GM12878 (cell line): ENCODE measurements at places on chromosomes 7 and 10.

GRCh38 chr10:61765176-61766087, 102.7 kb downstream of the CABCOCO1 start:
- no peak overlapping the region for H3K27ac ChIP-seq
- no peaks in the 10 kb centered on the region for H3K4me1 ChIP-seq
- no peak overlapping the region for H3K4me3 ChIP-seq
- H3K27me3 ChIP-seq = no peaks in the 10 kb centered on the region

- peak overlapping the region; percentile 47 for H3K27ac ChIP-seq
- DNase-seq = no peak
- H3K36me3 ChIP-seq = peaks cover 22% of the 10 kb centered on the region
- no peaks in the 10 kb centered on the region for H3K27me3 ChIP-seq
Observed at GRCh38 chr10:72223743-72224101, 7.6 kb upstream of the ASCC1 start.

GRCh38 chr7:128458956-128459355, 3.3 kb downstream of the HILPDA start:
- peak; percentile 36 for DNase-seq
- peaks cover 29% of the 10 kb centered on the region for H3K4me1 ChIP-seq
- H3K27ac ChIP-seq = peak overlapping the region; percentile 60
- no peaks in the 10 kb centered on the region for H3K27me3 ChIP-seq
- H3K36me3 ChIP-seq = no peaks in the 10 kb centered on the region

GRCh38 chr7:98945852-98946251, 67.5 kb downstream of the TRRAP start:
- DNase-seq = no peak
- no peak overlapping the region for H3K27ac ChIP-seq
- H3K36me3 ChIP-seq = peaks cover 48% of the 10 kb centered on the region
- H3K4me1 ChIP-seq = no peaks in the 10 kb centered on the region

- no peaks in the 10 kb centered on the region for H3K36me3 ChIP-seq
- H3K4me3 ChIP-seq = no peak overlapping the region
- H3K27ac ChIP-seq = no peak overlapping the region
- no peaks in the 10 kb centered on the region; the same call in 1 of the 2 replicates for H3K27me3 ChIP-seq
- H3K4me1 ChIP-seq = peaks cover 13% of the 10 kb centered on the region
Observed at GRCh38 chr7:6615723-6616555, 529 bp downstream of the ZNF853 start.

GRCh38 chr7:50068026-50068425, 25.0 kb downstream of the ZPBP start:
- DNase-seq = no peak
- H3K36me3 ChIP-seq = no peaks in the 10 kb centered on the region
- H3K27ac ChIP-seq = no peak overlapping the region

DNA sequence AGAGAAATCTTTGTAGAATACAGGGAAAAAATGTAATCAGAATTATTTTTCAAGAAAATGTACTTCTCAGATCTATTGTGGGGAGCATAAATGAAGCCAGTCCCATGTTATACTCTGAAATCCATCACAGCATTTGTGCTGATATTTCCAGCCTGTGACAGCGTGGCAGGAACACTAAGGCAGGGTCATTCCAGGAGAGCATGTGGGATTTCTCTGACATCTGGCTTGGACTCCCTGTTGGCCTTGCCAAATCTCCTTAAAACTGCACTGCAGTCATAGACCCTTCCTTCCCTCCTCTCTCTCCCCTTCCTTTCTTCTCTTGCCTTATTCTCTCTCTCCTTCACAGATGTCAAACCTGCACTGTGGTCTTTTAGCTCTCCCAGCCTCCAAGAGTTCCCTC, 6.5 kb upstream of the TSPAN13 start:
- no peak overlapping the region for H3K4me3 ChIP-seq
- peaks cover 4% of the 10 kb centered on the region; the same call in 1 of the 2 replicates for H3K27me3 ChIP-seq
- H3K27ac ChIP-seq = no peak overlapping the region
- DNase-seq = no peak

DNA sequence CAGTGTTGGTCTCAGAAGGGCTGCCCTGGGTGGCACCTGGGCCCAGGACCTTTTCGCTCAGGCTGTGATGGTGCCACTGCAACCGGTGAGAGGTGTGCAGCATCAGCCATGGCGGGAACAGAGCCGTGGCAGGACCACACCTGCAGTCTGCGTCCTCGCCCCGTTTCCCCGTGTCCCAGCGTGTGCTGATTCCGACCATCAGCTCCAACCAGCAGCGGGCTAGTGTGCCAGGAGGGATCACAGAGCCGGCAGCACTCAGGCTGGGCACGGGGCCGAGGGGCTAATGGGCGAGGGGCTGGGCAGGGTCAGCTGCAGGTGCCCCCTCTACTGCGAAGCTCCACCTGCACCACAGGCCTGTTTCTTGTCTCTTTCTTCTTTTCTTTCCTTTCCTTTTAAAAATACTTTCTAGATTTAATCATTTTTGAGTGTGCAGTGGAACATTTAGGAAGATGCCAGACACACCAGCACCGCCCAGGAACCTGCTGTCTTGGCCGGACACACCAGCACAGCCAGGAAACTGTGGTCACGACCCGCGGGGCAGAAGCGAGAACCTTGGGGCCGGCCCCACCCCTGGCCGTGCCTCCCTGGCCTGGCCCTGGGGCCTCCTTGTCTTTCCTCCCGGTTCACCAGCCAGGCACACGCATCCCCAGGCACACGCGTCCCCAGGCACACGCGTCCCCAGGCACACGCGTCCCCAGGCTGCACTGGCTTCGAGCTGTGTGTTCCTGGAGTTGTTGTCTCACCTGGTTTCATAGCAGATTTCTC, 34.6 kb downstream of the ADGRA1 start:
- H3K4me3 ChIP-seq = no peak overlapping the region
- H3K27me3 ChIP-seq = no peaks in the 10 kb centered on the region
- no peaks in the 10 kb centered on the region for H3K36me3 ChIP-seq
- DNase-seq = no peak
- no peak overlapping the region for H3K27ac ChIP-seq

DNA sequence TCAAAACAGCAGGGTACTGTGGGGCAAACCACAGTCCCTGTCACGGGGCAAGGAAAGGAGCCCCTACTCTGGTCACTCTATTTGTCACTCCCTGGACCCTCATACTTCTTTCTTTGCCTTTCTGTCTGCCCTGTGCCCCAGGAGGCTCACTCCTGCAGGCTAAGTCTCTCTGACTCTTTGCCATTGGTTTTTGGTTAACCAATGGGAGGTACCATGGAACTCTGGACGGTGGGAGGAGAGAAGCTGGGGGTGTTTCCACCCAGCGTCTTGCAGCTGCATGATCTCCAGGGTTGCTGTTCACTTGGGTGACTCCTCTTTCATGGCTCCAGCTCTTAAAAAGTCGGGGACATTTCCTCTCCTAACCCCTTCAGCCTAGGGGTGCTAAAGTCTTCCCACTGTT, 15.4 kb upstream of the EIF5AL1 start:
- H3K4me1 ChIP-seq = no peaks in the 10 kb centered on the region
- DNase-seq = no peak
- H3K36me3 ChIP-seq = no peaks in the 10 kb centered on the region
- peaks cover 6% of the 10 kb centered on the region for H3K27me3 ChIP-seq
- H3K27ac ChIP-seq = no peak overlapping the region

DNA sequence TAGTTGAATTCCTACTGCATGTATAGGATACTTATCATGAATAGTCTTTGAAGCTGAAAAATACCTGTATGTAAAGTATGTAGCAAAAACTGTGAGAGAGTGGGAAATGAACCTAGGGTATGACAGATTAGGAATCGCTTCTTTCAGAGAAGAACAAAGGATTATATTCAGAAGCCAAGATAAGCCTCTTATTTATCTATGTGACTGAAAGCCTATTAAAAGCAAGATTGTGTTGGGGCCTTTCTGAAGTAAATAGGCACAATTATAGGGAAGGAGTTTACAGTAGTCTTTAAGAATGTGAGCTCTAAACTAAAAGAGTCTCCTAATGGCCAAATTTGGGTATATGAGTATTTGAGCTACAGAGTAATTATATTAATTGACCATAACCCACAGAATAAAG, 102.1 kb downstream of the MTERF1 start:
- H3K27ac ChIP-seq = no peak overlapping the region
- H3K4me3 ChIP-seq = no peak overlapping the region
- no peaks in the 10 kb centered on the region for H3K27me3 ChIP-seq
- no peak for DNase-seq
- no peaks in the 10 kb centered on the region for H3K36me3 ChIP-seq
- H3K4me1 ChIP-seq = no peaks in the 10 kb centered on the region

GRCh38 chr10:102072673-102073527, 7.8 kb downstream of the HPS6 start:
- no peak for DNase-seq
- no peaks in the 10 kb centered on the region for H3K36me3 ChIP-seq
- no peak overlapping the region for H3K27ac ChIP-seq
- H3K4me1 ChIP-seq = no peaks in the 10 kb centered on the region

GRCh38 chr10:10096898-10097297, 920.8 kb upstream of the CELF2 start:
- H3K36me3 ChIP-seq = no peaks in the 10 kb centered on the region
- no peak for DNase-seq
- H3K27ac ChIP-seq = no peak overlapping the region

GRCh38 chr10:119198438-119198837, 8.9 kb upstream of the GRK5 start:
- H3K36me3 ChIP-seq = no peaks in the 10 kb centered on the region
- no peak for DNase-seq
- no peaks in the 10 kb centered on the region for H3K27me3 ChIP-seq
- H3K4me3 ChIP-seq = no peak overlapping the region

DNA sequence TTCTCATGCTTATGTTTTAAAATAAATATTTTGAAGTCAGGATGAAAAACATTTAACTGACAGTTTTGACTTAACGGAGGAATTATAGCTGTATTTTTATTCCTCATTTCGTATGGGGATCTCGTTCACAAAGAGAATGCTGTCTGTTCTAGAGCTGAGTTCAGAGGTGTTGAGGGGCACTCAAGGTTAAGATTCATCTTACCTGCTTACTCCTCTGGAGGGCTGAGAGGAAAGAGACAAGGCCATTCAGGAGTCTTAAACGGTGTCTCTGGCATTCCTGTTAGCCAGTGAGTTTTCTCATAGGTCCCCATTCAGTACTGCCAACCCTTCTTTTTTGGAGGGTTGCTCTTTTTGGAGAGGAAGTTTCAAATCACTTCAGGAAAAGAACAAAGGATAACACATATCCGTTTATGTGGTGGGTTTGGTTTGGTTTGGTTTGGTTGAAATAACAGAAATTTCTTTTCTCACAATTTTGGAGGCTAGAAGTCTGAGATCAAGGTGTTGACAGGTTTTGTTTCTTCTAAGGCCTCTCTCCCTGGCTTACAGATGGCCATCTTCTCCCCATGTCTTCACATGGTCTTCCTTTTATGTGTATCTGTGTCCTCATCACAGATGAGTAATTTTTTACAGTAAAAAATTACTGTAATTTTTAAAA, 23.1 kb downstream of the CALHM2 start:
- H3K27ac ChIP-seq = no peak overlapping the region
- no peak overlapping the region for H3K4me3 ChIP-seq
- peaks cover 53% of the 10 kb centered on the region for H3K36me3 ChIP-seq
- H3K4me1 ChIP-seq = no peaks in the 10 kb centered on the region

- no peak for DNase-seq
- no peaks in the 10 kb centered on the region for H3K36me3 ChIP-seq
- H3K4me3 ChIP-seq = no peak overlapping the region
Observed at GRCh38 chr7:98240961-98241673, 10.9 kb downstream of the TECPR1 start.

GRCh38 chr7:100825751-100826513, 1.4 kb downstream of the EPHB4 start:
- no peaks in the 10 kb centered on the region for H3K36me3 ChIP-seq
- no peak overlapping the region for H3K4me3 ChIP-seq
- DNase-seq = no peak
- H3K27ac ChIP-seq = no peak overlapping the region
- no peaks in the 10 kb centered on the region for H3K4me1 ChIP-seq

DNA sequence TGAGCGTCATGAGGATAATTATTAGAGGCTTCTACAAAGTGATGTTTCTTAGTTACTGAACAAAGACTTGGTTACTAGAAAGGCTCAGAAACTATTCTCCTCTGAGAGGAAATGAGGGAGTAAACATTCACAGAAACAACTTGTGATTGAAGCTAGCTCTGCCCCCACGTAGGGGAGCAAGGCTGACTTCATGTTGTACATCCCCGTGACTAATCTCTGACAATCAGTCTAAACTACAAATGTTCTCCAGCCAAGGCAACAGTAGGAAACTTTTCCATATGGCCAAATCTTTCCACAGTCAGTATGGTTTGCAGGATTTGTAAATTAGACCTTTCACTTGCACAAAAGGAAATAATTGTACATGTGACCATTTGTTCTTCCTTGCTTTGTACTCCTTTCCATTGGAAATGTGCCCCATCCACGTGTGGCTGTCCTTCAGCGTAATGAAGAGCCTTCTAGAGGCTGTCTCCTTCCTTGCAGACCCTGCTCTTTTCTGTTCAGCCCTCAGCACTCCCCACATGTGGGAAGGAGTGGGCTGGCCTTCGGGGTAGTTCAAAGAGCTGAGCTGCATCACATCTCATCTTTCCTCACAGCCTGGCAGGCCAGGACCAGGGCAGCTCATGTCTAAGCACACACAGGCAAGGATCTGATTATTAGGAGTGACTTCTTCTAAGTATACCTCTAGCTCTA, 93.5 kb downstream of the PCGF5 start:
- H3K27me3 ChIP-seq = peaks cover 3% of the 10 kb centered on the region
- no peak for DNase-seq
- no peak overlapping the region for H3K27ac ChIP-seq
- H3K4me1 ChIP-seq = no peaks in the 10 kb centered on the region
- H3K4me3 ChIP-seq = no peak overlapping the region

- no peaks in the 10 kb centered on the region for H3K27me3 ChIP-seq
- H3K4me3 ChIP-seq = no peak overlapping the region
- peak overlapping the region; percentile 43; the same call in 1 of the 2 replicates for H3K27ac ChIP-seq
- no peaks in the 10 kb centered on the region for H3K4me1 ChIP-seq
- peak; percentile 65 for DNase-seq
Observed at GRCh38 chr10:127612-128432, 7.4 kb upstream of the ZMYND11 start.

DNA sequence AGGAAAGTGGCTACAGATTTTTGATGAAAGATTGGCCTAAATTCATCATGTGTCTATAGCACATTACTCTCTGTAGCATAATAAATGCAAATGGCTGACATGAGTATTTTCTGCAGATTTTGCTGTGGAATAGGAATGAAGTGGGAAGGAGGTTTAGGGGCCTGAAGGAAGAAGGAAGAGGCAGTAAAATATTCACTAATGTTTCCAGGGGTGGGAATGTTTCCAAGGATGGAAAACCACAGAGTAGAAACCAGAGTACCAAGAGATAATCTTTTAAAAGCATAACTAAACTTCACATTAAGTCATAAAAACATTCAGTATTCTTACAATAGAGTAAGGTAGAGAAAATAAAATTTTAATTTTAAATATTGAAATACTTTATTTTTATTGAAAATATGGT, 267.8 kb downstream of the BICC1 start:
- H3K4me3 ChIP-seq = no peak overlapping the region
- no peak for DNase-seq
- no peaks in the 10 kb centered on the region for H3K4me1 ChIP-seq

DNA sequence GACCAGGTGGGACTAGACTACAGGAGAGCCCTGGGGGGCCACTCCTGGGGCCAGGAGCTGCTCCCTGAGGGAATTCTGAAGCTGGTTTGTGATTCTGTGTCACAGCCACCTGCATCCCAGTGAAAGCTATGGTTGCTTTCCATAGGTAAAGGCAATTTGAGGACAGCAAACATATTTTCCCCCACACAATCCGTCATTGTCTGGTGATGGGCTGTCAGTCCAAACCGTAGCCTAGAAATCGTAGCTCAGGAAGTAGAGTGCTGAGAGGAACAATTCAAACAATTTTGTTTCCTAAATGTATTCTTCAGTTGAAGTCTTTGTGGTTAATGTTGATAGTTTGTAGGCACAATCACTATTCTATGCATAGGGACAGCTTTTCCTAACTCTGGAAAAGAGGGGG, 106.0 kb upstream of the INSYN2A start:
- H3K36me3 ChIP-seq = no peaks in the 10 kb centered on the region
- H3K27me3 ChIP-seq = no peaks in the 10 kb centered on the region
- H3K27ac ChIP-seq = no peak overlapping the region
- no peak overlapping the region for H3K4me3 ChIP-seq
